ENCODE measurements at places on chromosomes 11 and 22.

DNA sequence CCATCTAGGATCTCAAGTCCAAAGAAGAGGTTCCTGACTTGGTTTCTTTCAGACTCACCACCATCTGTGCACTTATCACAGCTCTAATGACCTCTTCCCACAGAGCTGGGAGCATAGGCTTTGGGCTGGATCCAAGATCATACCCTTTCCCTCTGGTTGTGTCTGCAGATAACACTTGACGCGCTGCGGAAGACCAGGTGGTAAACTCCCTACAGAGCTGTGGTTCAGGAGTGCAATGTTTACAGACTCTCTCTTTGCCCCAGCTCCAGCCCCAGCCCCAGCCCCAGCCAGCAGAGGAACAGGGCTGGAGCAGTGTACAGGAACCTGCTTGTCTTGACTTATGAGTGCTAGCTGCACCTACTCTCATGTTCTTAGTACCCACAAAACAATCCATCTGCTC lies 274.4 kb upstream of the SYN3 start:
- DNase-seq: no peak

DNA sequence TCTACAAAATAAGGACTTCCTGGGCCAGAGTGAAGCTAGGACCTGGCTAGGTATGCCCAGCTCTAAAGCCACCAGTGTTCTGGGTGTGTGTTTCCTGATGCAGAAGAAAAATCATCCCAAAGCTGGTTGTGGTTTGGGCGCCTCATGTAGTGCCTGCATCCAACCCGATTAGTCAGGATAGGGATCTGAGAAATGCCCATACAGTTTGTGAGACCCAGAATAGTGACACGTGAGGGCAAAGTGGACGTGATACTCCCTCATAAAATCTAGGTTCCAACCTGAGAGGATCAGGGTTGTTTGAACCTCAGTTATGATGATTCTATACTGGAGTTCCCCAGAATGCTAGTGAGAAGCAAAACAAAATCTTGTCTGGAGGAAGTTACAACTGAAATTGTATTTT lies 238.4 kb downstream of the TBC1D22A start:
- no peak for DNase-seq

DNA sequence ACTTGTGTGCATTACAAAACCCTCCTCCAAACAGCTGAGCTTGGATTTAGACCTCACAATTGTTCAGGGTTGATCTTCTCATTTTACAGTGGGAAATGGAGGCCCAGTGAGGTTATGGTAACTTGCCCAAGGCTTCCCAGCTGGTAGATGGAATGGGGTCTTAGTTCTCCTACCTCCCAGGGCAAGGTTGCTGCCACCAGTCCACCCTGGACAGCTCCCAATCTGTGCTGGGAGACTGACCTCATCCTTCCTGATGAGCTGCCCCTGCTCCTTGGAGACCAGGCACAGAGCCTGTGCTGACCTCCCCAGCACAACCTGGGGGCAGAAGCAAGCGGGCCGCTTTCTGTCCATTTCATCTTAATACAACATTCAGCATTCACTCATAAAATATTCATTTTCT lies 190.7 kb downstream of the ST3GAL4 start:
- no peak for DNase-seq

GRCh38 chr11:10993186-10993585 lies 135.3 kb upstream of the ZBED5 start:
- DNase-seq: no peak

DNA sequence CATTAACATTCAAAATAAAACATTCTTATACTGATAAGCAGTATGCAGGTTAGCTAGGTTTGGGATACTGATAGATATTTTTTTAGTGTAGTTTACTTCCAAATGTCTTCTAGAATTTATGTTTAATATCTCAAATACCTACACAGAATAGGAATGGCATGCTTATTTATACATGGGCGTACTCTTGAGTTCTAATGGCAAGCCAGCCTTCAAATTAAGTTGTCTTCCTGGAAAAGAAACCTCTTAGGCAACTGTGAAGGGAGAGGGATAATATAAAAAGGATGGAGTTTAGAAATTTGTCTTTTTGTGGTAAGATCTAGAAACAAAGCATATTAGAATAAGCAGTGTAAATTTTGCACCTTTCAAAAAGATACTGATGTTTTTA lies 65.4 kb downstream of the MTMR3 start:
- no peak for DNase-seq

- DNase-seq: no peak
Measured at GRCh38 chr11:69055598-69056516, 7.1 kb downstream of the TPCN2 start.

DNA sequence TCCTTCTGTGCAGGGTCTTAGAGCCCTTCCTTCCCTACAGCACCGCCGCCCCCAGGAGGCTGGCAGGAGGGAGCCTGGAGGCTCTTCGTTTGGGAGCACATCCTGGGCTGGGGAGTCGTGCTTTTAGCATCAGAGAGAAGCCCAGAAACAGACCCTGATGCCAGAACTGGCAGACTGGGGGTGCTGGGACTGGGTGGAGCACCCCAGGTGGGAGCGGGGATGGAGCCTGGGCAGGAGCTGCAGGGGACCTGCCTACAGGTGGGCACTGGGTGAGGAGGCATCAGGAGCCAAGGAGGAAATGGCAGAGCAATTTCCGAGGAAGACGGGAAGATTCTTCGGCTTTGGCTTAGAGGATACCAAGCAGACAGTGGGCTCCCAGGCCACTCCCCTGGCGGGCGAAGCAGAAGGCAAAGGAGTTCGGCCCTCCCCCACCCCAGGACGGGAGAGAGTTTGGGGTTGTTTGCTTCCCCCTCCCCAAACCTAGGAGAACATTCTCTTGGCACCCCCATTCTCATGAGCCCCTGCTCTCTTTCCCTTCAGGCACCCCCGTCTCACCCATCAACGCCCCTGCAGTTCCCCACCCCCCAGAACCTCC lies 1.1 kb downstream of the SYT7 start:
- DNase-seq: no peak

GRCh38 chr11:65501186-65501471 lies 2.3 kb downstream of the MALAT1 start:
- DNase-seq: no peak

DNA sequence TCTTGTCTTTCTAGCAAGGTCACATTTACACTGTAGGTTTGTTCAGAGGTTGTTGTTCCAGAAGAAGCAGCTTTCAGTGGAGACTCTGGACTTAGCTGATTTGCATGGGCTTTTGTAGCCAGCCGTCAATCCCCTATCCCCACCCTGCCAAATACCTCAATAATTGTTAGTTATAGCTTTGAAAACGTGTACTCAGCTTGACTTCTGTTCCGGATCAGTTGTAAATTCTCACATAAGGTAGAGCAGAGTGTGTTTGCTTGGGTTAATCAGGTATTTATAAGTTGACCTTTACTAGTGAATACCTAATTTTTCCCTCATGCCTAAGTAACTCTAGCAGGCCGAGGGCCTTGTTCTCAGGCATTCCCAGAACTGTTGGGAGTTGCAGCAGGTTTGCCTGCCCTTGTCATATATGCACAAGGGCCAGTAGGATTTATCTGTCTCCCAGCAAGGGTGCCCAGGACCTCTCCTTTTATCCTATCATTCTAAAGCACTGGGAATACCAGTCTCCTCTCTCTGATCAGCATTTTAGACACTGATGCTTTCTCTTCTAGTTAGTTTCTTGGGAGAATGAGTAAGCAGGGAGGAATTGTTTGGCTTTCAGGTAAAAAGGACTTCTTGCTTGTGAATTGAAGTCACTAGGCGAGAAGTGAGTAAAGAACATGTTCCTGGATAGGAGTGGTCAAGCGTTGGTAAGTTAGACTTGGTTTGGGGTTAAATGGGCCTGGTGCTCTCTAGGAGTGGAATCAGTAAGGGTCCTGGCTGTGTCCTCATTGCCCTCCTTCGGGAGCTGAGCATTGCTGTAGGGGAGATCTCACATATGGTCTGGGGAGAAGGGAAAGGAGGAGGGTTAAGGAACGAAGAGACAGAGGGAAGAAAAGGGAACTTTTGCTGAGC lies 22.1 kb downstream of the STIM1 start:
- DNase-seq: no peak

GRCh38 chr11:102911758-102912481 lies 37.1 kb upstream of the MMP12 start:
- no peak for DNase-seq

DNA sequence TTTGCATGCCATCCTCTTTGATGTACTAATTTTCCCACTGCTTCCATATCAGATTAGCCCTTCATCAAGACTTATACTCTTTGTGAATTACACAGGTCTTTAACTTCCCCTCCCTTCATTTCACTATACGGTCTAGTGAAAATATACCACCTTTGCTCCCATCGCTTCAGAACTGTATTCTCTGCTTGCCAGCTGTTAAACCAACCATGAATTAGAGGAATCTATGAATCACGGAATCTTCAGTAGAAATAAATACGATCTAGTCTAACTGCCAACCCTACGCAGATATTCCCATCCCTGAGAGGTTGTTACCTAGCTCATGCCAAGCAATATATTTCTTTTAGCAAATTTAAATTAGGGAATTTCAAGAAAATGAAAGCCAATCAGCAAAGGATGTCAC lies 177.8 kb upstream of the MPPED2 start:
- no peak for DNase-seq

GRCh38 chr11:32332990-32333319 lies 102.4 kb downstream of the WT1 start:
- DNase-seq: no peak

GRCh38 chr22:23248583-23248982 lies 68.3 kb downstream of the BCR start:
- DNase-seq: no peak

DNA sequence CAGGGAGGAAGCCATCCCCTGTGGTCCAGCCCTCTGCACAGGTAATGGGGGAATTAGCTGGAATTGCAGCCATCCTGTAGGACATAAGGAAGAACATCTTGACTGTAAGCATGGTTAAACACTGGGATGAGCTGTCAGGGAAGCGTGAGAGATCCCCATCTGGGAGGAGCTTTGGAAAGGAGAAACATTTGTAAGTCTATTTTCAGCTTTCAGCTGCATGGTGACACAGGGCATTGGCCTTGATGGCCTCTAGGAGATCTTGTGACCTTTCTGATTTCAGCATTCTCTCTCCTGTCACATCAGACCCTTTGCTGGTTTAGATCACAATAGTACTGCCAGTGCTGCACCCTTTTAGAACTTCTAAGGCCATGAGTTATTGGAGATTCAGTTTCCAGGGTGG lies 47.1 kb downstream of the BCR start:
- no peak for DNase-seq

DNA sequence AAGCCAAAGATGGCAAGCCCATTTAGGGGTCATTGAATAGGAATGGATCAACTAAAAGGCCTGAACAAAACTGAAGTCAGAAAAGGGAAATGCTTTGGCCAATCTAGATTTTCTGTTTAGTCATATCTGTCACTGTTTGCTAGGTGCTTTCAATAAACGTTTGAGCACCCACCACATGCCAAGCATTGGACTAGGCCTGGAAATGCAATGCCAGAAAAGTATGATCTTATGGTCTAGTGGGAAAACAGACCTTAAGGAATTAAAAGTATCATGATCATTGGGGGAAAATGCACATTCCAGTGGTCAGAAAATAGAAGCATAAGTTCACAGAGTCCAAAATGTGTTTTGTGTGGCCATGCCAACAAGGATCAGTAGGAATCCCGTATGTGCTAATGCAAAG lies 76.8 kb upstream of the BIRC3 start:
- DNase-seq: no peak

GRCh38 chr11:65301491-65302329 lies 13.0 kb upstream of the CDC42EP2 start:
- no peak for DNase-seq

GRCh38 chr11:124896821-124897391 lies 759 bp downstream of the ROBO4 start:
- no peak for DNase-seq

DNA sequence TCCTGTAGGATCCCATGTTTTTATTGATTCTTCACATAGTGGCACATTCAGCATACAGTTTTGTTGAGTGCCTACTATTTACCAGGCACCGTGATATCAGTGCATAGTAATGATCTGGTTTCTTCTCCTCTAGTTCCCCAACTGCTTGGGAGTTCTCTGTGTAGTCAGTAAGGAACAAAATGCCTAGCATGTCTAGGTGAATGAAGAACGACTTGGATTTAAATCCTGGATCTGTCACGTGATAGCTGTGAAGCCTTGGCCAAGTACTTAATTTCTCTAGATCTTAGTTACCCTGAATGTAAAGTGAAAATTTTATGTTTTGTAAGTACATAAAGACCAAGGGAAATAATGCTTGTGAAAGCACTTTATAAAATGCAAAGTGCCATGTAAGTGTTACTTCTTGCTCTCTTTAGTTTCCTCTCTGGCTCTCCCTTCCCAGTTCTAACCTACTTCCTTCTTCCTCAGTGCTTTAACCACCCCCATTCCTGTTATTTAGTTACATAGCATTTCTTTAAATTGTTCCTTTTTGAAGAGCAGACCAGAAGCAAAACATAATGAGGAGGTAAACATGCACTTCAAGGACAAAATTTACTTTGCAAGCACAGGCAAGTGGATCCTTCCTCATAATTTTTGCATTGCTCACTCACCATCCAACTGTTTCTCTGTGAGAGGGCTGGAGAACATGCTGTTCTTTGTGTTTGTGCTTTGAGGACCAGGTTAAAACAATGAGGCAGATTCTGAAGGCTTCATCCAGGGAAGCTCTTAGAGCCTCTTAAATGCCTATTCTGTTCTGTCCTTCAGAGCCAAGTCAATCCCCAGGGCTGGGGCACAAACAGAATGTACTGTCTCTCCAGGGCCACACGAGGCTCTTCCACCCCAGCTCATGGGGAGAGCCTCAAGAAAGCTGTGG lies 353.9 kb upstream of the TENM4 start:
- DNase-seq: no peak

DNA sequence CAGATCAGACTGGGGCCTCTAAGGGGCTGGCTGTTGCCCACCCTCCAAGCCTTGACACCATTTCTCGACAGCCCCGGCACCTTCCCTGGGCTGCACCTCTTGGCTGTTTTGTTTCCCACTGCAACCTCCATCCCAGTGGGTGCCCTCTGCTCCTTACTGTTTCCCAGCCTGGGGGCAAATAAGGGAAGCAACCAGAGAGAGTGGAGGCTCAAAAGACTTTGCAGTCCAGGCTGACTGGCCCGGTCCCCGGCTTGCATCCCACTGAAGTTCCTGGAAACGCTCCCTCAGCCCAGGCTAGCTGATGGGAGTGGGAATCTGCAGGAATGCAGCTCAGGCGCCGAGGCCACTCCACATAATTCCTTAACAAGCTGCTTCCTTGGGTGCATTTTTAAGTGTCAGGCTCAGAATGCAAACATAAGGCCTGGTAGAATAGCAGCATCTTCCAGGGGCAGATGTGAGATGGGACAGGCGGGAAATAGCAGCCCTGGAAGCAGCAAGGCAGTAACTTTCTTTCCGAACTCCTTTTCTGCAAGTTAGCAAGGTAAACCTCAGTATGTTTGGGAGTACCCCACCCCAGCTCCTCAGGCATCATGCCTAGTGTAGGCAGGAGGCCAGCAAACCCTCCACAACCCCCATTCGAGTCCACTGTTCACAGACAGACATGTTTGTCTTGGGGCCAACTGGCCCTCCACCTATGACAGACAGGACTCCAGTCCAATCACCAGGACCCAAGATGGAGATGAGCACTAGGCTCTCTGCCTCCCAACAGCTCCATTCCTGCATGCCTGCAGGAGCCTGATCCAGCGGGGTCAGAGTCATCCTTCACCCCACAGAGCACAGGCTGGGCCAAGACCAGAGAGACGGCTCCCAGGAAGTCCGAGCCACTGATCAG lies 39.3 kb downstream of the RPL27A start:
- no peak for DNase-seq

- no peak for DNase-seq
Measured at GRCh38 chr11:22733475-22734248, 67.3 kb downstream of the GAS2 start.

GRCh38 chr11:102488208-102488607 lies 35.6 kb upstream of the TMEM123 start:
- DNase-seq: no peak

GRCh38 chr11:76234416-76235232 lies 28.3 kb upstream of the WNT11 start:
- no peak for DNase-seq

Measured in T-helper 9 cell (primary cell).